B cell (primary cell): ENCODE measurements at places on chromosomes 5 and 9.
A peak's percentile ranks its signal among the peaks of the same experiment; 100 is the strongest.

- peak; percentile 37 for DNase-seq
Measured at GRCh38 chr9:32603914-32604852, 31.2 kb upstream of the NDUFB6 start.

DNA sequence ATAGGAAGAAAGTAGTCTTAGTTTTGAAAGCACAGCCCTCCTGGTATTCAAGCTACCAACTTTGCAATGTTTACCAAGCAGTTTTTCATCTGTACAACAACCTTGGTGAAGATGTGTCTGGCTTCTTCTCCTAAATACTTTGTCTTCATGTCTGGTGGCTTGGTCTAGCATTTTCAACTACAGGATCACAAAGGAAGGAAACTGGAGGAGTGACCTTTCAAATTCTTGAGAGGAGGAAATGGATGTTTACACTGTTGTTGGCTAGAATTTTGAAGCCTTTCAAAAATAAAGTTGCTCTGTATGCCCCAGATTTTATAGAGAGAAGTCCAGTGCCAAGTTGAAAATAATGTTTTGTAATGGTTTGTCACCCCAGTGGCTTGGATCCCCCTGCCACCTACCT, 16.3 kb downstream of the PAM start:
- no peak for DNase-seq

DNA sequence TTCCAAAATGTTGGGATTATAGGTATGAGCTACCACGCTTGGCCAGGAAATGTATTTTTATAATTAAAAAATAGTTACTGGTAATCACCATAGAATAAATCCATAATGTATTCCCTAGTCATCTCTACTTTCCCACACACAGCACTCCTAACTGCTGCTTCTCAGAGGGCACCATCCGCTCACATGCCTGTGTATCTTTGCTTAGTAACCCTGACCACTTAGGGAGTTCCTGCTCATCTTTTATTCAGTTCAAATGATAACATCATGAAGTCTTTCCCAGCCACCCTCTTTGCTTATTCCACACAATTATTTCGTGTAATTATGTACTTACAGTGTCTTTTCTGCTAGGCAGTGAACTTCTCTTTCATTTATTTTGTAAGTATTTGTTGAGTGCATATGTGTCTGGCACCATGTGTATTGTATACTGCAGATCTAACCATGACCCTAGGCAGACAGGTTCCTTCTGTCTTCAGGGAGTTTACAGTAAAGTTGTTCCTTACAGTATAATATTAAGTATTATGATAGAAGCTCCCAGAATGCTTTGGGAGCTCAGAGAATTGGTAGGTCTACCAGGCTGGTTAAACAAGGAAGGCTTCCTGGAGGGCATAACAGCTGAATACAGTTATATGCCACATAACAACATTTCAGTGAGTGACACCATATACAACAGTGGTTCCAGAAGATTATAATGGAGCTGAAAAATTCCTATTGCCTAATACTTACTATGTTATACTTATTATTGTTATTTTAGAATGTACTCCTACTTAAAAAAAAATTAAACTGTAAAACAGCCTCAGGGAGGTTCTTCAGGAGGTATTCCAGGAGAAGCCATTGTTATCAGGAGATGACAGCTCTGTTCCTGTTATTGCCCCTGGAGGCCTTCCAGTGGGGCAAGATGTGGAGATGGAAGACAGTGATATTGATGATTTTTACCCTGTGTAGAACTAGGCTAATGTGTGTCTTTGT, 39.2 kb downstream of the DCAF10 start:
- DNase-seq = no peak

GRCh38 chr5:137796279-137796678, 42.1 kb upstream of the HNRNPA0 start:
- DNase-seq = no peak

GRCh38 chr9:137390553-137391410, 32.2 kb downstream of the EXD3 start:
- DNase-seq = no peak

DNA sequence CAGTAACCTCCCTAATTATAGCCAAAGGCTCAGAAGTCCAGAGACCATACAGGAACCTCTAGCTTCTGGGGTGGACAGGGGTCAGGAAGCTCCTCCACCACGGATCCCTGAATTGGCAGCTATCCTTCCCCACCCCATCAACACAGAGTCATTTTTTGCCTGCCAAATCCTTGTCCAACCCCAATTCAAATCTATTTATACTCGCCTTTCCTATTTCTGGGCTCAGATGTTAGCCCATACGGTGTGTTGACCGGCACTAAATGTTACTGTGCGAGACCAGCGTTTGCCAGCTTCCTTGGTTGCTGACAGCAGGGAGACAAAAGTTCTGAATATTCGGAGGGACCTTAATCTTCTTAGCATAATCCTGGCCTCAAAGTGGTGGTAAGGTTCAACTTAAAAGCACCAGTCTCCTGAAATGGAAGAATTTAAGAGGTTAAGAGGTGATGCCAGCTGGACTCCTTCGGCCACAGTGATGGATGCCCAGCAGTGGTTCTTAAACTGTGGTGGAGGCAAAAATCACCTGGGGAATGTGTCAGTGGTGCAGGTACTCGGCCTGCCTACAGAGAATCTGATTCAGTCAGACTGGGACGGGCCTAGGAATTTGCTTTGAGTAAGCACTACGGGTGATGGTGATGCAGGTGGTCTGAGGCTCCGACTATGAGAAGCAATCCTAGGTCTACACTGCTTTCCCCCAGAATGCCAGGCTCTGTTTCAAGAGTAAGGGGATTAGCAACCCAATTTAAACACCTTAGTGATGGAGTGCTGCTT, 204.8 kb upstream of the MEF2C start:
- DNase-seq = no peak

DNA sequence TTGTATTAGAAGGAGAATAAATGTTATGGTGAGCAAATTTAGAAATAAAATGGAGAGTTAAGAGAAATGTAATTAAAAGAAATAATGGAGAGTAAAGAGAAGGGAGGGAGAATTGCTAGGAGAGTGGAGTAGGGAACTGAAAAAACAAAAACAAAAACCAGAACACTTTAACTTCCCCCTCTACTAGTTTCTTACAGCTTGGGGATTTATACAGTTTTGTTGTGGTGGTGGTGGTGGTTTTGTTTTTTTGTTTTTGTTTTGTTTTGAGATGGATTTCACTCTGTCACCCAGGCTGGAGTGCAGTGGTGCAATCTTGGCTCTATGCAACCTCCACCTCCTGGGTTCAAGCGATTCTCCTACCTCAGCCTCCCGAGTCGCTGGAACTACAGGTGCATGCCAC, 322.4 kb downstream of the TMEM167A start:
- no peak for DNase-seq

GRCh38 chr9:624935-625500, 216.5 kb upstream of the DMRT1 start:
- DNase-seq = no peak

- DNase-seq = no peak
Measured at GRCh38 chr5:102975045-102975444, 144.9 kb downstream of the GIN1 start.
